ENCODE measurements at places on chromosomes 7 and 10.
A peak's percentile ranks its signal among the peaks of the same experiment; 100 is the strongest.

- no peak for DNase-seq
These were observed 4.2 kb downstream of the FEZF1 start for GRCh38 chr7:122300211-122300932.

DNA sequence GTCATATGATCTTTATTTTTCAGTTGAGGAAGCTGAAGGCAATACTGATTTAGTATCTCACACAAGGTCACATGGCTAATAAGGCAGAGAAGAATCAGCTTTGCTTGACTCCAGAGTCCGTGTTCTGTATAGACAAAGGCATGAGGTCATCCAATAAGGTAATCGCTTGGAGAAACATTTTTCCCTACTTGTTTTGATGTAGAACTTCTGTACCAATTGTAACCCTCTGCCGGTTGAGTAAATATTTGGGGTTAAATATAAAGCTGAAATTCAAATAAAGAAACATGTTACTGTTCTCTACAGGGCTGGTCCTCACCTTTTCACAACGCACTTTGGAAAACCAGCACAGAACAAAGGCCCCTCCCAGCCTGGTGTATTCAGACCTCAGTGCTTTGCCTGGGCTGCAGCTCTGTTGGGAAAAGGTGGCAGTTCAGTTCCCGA lies 83.0 kb upstream of the INSYN2A start:
- no peak for DNase-seq

- no peak for DNase-seq
These were observed 160.8 kb downstream of the SPAG6 start for GRCh38 chr10:22505911-22506685.

- no peak for DNase-seq
These were observed 162.4 kb downstream of the NOC3L start for GRCh38 chr10:94200146-94200837.

GRCh38 chr10:45308707-45309106 lies 6.7 kb downstream of the OR13A1 start:
- no peak for DNase-seq

GRCh38 chr10:57562211-57562610 lies 705.5 kb downstream of the IPMK start:
- no peak for DNase-seq

DNA sequence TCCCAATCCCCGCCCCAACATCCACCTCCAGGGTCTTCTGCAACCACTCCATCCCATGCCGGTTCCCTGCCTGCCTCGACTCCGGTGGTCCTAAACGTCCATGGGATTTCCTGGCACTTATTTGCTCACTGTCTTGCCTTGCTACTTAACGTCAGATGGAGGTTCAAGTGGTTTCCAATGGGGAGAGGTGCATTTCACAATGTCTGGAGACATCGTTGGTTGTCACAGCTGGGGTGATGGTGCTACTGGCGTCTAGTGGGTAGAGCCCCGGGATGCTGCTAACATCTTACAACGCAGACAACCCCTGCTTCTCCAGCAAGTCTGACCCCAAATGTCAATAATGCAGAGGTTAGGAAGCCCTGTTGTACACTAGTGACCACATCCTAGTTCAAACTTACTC lies 82.9 kb upstream of the ANLN start:
- DNase-seq, result peak; percentile 38

DNA sequence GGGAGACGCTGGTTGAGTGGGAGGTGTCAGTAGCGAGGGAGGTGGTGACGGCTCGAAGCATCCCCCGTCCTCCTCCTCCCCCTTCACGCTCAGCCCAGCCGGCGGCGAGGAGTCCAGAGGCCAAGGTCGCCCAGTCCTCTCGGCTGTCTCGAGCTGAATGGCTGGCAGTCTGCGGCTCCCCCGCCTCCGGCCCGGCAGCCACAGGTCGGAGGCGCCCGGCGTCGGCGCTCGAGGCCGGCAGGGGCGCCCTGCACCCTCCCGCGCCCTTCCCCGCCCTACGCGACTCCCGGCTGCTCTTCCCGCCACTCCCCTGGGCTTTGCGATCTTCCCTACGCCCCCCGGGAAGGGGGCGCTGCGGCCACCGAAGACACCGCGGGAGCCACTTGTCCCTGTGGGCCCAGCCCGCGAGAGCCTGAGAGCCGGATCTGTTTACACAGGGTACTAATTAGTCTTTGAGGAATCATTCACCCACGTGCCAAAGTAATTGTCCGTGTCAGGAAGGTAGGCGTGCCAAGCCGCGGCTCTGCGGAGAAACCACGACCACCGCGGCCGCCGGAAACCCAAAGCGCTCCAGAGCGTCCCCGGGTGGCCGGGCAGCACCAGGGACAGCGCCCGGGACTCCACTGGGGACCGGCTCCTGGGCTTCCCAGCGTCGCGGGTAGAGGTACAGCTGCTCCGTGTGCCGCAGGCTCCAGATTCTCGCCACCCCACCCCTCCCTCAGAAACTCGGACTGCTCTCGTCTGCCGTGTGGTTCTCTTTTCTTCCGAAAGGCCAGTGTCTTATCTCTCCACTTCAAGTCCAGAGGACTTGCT lies at the start of gene NXPH1:
NXPH1 (plus strand) TSS at position 133 of the 813 bp plus-strand sequence.
- no peak for DNase-seq

DNA sequence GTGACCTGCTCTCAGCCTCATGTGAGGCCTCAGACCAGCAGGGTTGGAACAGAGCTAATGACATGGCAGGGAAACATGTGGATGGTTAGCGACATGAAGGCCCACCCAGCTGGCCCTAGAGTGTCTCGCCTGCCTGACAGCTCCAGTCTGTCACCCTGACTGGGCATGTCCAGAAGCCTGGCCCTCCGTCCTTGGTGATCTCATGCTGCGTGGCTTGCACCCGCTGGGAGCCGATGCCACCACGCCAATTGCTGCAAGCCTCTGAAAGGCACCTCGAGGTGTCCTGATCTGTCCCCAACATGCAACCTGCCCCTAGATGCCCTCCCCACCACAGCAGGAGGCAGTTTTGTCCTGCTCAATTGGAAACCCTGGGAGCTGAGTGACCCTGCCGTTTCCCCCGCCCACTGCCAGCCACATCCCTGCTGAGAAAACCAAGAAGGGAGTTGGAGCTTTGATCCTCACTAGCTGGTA lies 27.8 kb upstream of the RET start:
- DNase-seq, result peak; percentile 33

DNA sequence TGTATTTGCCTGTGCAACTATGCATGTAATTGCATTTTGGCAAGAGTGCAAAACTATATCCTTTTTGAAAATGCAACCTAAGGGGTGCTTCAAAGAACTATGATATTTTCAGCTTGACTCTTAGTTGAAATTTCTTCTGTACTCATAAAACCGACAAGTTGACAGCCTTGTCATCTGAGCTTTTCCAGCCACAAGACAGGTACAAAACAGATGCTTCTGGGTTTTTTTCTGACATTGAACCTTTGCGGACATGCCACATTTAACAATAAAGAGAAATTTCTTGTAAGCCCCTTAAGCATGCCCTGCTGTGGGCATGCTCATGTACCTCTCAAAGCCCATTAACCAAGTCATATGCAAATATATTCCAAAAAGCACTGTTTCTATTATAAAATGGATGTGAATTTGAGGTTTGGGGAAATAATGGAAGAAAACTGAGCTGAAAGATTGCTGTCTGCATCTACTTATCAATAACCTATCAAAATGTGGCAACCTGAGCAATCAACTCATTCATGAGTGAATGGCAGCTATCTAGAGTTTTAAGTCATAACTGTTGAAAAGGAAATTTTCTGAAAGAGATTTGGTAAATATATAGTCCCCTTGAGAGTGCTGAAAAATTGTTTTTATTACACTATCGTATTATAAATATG lies 1117.0 kb upstream of the LRRTM3 start:
- no peak for DNase-seq

DNA sequence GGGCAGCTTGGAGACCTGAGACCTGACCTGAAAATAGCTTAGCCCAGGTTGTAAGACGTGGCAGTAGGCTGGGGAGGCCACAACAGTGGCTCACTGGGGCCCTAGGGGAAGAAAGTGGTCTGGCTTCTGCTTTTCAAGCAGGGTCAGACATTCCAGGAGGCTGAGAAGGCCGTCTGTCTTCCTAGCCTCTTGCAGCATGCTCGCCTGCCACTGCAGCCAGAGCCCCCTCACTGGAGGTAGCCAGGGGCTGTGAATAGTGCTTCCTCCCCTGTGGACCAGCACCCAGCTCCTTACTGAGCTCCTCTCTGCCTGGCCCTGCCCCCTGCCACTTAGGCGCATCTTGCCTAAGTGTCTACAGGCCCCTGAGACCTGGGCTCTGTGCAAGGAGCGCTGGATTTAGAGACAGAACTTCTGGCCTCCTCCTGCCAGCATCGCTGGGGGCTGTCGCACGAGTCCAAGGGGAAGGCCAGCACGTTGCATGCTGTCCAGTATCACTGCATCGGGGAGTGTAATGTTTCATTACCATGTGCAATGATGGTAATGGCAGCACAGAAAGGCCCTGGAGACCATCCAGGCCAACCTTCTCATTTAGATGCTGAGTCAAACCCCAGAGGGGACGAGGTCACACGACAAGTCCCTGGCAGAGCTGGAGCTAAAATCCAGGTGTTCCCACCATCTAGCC lies 12.7 kb downstream of the ZMIZ1 start:
- no peak for DNase-seq

DNA sequence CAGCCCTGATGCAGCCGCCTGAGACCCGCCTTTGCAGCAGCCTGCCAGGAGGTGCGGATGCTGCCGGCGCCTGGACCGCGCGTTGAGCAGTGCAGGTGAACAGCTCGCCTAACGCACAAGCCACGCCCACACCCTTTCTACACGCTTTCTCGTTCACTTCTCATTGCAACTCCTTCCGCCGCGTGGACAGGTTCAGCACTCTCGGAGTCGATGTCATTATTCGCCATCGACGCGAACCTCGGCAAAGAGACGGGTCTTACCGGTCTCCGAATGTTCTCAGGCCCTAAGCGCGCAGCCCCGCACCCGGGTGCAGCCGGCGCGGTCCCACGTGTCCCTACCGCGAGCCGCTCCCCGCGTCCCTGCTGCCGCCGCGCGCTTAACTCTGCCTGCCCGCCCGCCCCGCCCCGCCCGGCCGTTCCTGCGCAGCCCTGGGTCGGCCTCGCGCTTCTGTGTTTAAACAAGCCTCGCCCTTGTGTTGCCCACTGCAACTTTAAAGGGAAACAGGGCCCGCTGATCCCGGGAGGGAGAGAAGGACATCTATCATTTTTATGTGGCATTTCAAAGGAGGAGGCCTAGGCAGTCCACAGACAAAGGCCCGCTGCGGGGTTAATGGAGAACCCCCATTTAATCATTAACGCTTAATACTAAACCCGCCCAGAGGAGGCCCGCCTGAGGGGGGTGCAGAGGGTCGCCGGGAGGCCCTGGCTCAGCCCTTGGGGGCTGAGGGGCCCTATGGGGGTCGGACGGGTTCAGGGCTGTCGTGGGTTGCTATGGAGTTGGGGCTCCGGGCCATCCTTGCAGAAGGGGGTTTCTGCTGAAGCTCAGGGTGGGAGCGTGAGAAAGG lies 128.5 kb downstream of the WDR11 start:
- no peak for DNase-seq

DNA sequence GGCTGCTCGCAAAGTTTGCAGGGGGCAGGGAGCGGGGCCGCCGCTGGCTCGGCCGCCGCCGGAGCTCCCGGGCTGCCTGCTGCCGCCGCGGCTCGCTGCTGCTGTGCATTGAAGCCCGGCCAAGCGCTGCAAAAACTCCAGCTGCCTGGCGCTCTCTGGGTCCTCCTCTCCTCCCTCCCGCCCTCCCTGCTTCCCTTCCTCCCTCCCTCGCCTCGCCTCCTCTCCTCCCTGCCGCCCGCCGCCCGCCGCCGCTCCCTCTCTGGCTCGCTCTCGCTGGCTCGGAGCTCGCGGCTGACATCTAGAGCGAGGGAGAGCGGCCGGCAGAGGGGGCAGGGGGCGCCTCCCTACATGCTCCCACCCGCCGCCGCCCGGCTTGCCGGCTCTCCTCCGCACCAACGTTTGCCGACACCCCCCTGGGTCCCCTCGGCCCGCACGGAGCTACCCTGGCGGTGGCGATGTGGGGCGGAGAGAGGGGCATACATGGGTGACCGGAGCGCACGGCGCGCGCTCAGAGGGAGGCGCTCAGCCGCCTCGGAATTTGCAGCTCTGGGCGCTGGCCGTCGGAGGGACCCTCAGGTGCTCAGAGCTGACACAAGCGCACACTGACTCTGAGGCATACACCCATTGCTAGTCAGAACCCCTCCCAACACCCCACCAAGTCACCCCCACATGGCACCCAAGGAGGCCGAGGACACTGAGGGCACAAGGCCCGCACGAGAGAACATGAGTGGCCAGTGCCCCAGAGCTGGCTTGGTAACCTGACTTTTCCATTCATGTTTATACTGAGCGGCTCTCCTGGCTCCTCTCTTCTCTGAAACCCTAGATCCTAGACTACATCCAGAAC lies 1.2 kb upstream of the PLXNA4 start:
- DNase-seq, result no peak

DNA sequence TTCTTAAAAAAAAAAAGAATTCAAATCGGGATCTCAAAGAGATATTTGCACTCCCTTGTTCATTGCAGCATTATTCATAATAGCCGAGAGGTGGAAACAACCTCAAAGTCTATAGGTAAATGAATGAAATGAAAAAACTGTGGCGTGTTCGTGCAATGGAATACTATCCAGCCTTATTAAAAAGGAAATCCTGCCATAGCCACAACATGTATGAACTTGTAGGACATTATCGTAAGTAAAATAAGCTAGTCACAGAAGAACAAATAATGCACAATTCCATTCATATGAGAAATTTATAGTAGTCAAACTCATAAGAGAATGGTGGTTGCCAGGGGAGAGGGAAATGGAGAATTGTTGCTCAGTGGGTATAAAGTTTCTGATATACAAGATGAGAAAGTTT lies 37.9 kb downstream of the GRK5 start:
- DNase-seq, result no peak

DNA sequence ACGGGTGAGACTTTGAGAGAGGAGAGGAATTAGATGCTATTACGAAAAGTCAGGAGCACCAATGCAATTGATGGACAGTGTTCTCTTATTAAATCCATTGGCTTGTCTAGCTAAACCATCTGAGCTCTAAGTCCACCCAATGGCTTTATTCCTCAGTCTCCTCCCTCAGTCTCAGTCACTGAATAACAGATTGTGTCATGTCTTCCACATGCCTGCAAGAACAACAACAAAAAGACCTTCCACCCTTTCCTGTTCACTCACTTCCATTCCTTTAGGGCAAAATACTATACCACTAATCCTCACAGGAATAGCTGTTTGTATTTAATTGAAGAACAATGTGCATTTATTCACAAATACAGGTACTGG lies 154.8 kb upstream of the LAMB4 start:
- no peak for DNase-seq

- no peak for DNase-seq
These were observed 75.7 kb upstream of the CTBP2 start for GRCh38 chr10:125236091-125236490.

- no peak for DNase-seq
These were observed 85.4 kb upstream of the PLXDC2 start for GRCh38 chr10:19730907-19731217.

DNA sequence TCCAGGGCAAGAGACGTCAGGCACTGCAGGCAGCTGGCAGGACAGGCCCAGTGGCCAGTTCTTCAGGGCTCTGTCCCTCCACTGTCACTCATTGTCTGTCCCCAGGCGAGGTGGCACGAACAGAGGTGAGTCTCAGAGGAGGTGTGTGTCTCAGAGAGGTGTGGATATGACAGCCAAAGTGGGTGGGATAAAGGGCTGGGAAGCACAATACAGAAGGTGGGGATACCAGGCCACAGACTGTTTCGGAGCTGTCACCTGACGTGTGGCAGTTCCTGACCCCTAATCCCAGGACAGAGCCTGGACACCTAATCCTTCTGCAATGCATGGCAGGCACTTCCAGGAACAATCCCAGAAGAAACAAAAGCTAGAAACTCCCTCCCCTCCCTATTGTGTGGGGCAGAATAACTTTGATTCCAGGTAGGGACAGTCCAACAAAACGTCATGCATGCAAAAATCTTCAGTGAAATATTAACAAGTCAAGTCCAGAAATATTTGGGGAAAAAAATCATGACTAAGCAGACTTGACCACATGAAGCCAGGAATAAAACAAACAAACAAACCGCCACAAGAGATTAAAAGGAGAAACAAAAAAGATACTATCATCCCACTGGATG lies 11.6 kb downstream of the KLRG2 start:
- no peak for DNase-seq
